ENCODE measurements at places on chromosomes 12 and 14.

DNA sequence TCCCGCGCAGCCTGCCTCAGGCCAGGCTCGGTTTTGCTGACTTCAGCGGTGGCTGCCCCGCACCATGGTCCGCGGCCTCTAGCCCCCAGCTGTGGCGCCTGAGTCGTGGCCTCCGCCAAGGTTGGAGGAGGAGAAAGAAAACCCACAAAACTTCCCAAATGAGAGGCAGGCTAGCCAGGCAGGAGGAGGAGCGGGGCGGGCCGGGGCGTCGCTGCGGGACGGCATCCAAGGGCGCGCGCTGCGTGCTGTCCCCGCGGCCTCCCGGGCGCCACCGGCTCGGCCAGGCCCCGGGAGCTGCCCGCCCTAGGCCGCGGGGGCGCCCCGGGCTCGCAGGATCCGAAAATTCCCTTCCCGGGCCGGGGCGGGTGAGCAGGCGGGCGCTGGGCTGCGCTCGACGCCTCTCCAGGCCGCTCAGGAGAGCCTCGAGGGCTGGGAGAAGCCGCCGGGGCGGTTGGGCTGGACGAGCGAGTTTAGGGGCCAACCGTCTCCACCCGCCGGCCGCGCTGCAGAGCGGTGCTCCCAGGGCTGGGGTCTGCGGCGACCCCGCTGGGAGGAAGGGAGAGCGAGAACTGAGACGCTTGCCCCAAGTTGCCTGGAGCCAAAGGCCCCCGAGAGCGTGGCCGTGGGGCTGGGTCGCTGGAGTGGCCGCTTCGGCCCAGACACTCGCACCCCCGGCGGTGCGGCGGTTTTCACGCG is at the start of gene EFS:
Gene EFS (minus strand): TSS at position 137 of the 696 bp plus-strand sequence. CDS start 147 bp downstream, outside the sequence.
- DNase-seq: peak; percentile 31

- no peak for DNase-seq
Observed at GRCh38 chr12:7542046-7542445, 38.5 kb upstream of the CD163 start.

DNA sequence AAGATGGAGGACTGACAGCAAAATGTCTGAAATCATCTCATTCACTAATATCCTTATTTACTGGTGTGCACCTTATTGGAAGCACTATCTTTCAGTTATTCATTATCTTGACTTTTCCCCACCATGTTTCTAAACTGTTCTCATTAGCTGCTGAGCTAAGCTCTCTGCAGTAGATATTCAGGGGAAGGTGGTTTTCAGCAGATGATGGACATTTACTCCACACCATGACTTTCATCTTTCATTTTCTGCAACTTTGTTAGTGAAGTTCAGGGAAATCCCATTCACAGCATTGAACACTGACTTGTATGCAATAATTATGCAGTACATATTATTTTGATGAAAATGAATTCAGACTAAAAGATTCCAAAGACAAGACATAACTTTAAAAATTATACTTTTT is 373.6 kb upstream of the FLRT2 start:
- no peak for DNase-seq

DNA sequence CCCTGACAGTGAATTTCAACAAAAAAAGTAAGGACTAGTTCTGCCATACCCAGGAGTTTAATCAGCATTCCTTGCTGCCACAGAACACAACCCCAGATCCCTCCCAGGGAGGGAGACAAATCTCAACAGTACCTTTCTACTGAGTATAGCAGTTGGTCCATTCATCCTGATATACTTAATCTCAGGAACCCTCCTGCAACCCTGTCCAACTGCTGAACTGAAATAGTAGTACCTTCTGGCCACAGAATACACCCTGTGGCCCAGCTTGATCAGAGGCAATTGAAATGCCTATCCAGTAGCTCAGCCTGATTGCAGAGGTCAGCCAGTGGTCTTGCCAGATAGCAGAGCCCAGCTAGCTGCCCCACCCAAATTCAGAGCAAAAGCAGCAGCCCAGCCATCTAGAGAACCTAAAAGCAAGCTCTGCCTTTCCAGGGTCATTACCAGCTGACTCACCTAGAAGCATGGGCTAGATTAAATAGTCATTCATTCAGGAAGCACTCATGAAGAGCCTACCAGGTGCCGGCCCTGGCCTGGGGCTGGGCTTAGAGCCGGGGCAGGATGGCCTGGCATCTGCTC is 40.0 kb upstream of the RHOJ start:
- DNase-seq: no peak

All from amygdala (tissue), 56 donors.